ENCODE measurements at places on chromosomes 16 and 17.

DNA sequence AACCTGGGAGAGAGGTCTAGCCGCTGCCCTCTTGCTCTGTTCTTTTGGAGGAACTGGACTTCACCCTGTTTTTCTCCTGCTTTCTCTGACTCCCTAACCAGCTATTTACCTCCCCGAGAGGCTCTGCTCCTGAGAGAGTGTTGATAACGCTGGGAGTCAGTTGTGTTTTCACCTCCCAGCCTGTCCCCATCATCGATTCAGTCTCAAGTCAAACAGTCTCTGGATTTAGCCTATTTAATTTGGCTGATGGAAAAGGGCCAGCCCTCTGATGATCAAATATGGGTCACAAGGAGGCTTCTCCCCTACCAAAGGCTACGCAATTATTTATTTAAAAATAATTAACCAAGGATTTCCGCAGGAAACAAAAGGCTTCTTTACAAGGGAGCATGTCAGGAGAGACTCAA is 31.8 kb downstream of the HNF1B start:
- DNase-seq, result no peak

GRCh38 chr17:79024901-79025737 is 1.1 kb downstream of the C1QTNF1 start:
- DNase-seq, result no peak

DNA sequence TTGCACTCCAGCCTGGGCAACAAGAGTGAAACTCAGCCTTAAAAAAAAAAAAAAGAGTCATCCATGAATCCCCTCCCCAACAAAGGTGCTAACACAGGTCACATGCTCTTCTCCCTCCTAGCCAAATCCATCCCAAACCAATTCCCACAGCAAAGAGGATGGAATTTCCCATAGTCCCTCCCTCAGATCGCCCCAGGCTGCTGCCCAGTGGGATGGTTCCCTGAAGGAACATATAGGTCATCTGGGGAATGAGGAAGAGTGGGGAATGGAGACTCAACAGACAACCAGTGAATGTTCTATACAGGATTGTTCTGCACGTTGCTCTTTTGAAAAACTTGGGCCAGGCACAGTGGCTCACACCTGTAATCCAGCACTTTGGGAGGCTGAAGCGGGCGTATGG is 18.2 kb downstream of the LGALS3BP start:
- DNase-seq, result no peak

GRCh38 chr17:79388556-79389295 is 222.1 kb downstream of the RBFOX3 start:
- DNase-seq, result peak; percentile 51

DNA sequence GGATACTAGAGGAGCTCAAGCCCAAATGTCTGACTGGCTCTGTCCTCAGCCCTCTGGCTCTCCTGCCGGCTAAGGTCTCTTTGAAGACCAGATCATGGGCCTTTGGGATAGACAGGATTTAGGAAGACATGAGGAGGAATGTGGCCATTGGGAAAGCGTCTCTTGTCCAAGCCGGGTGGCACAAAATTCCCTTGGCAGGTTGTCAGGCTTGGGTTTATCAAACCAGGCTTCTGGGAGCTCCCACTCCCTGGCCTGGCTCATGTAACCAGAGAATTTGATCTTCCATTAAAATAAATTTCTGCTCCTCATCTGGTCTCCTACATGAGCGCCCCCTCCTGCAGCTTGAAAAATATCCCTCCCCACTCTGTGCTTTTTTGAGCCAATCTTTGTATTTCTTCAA is 71.1 kb downstream of the IRX3 start:
- DNase-seq, result no peak

DNA sequence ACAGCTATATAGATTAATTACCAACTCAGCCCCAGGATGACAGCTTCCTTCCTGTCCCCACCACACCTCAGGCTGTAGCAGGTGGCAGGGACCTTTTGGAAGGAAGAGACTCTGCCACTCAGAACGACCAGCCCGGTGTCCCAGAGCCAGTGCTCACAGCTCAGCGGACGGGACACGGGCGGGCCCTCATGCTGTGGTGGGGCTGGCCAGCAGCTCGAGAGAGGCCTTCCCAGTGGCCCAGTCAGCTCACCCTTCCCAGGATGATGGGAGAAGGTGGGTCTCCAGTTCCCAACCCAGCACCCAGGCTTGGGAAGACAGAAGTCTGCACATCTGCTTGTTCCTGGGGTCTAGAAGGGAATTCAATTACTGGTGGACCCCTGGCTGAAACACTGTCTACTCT is 10.5 kb downstream of the NUDT16L1 start:
- DNase-seq, result no peak

DNA sequence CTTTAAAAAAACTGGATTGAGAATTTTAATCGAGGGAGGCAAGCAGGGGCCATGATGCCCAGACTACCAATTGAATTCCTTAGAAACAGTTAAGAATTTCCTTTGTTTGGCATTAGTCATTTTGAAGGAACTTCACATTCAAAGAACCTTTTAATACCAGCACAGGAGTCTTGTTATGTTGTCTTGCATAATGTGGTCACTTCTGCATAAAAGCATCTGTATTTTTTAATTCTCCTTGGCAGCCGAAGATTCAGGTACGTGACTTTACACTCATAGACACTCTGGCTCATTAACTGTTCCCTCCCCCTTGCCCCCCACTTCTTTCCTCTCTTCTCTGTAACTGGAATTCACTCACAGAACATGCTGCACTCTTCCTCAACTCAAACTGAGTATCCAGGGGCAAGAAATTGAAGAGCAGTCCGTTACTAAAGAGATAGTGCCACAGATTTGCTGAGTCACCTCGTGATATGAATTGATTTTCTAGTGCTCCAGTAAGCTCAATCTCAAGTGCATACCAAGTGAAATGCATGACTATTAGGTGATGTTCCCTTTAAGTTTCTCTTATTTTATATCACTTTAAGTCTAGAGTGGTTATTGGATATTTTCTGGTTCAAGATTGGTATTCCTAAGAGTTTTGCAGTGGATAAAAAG is 572.2 kb upstream of the SOX9 start:
- no peak for DNase-seq

- DNase-seq, result peak; percentile 20
Measured at GRCh38 chr16:14249291-14250032, 178.3 kb downstream of the MRTFB start.

DNA sequence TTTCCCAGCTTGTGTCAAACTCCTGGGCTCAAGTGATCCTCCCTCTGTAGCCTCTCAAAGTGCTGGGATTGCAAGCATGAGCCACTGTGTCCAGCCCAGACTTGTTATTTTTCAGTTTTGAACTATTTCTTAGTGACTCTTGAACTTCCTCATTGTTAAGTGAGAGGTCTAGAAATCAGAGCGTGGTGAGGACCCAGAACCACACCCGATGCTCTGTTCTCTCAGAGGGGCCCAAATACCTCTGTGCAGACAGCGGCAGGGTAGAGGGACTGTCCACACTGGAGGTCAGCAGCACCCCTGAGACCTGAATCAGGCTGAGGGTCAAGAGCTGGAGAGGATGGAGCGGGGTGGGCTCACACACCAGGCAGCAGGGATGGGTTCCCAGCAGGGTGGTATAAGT is 47.7 kb upstream of the MEAK7 start:
- no peak for DNase-seq

DNA sequence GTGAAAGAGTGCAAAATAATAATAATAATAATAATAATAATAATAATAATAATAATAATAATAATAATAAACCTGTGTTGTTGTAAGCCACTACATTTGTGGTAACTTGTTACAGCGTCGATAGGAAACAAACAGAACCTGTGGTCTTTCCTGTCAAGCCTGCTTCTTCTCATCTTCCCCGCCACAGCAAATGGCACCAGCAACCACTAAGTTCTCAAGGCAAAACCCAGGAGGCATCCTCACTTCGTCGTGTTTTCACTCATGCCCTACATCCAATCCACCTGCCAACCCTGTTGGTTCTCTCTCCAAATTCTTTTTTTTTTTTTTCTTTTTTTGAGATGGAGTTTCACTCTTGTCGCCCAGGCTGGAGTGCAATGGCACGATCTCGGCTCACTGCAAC is 34.2 kb downstream of the ITGAE start:
- no peak for DNase-seq

- DNase-seq, result no peak
Measured at GRCh38 chr17:2867441-2868424, 71.5 kb downstream of the RAP1GAP2 start.

GRCh38 chr17:28916302-28916934 is 13.5 kb upstream of the DHRS13 start:
- peak; percentile 51 for DNase-seq

DNA sequence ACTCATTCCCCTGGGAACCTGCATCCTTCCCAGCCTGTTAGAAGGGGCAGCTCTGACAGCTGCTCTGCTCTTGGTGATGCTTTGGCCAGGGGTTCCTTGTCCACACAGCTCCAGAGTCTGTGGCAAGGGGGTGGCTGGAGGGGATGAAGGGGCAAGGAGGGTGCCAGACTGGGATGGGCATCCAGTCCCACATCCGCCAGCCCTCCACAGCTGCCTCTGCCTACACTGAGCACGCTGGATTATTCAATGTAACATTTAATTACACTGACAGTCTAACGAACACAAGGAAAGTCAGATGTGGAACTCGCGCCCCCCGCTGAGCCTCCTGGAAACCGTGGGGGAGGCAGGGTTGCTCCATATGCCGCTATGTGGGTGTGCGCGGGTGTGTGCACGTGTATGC is 101.1 kb downstream of the C16orf78 start:
- DNase-seq, result no peak

DNA sequence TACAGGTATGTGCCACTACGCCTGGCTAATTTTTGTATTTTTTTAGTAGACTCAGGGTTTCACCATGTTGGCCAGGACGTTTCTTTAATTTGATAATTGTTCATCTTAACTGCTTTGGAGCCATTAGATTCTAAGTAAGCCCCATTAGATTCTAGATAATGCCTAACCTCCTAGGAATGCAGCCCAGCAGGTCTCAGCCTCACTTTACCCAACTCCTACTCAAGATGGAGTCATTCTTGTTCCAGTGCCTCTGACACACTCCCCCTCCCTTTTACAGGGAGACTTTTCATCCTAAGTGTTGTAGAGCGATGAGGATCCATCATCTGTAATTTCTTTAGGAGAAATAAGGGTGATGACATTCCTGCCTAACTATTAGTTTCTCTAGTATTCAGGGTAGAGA is 23.7 kb upstream of the MILR1 start:
- no peak for DNase-seq

DNA sequence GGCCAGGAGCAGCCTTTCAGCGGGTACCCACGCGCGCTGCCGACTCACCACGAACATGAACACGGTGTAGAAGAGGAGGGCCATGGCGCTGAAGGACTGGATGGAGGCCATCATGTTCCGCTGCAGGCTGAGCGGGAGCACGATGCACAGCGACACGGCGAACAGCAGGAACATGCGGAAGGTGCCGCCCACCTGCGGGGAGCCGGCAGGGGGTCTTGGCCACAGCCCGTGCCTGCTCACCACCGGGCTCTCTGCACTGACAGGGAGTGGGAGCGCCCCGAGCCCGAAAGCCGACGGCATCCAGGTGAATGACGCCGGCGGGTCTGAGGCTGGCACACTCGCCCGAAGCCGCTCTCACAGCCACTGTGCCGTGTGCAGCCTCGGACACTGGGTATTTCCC is 13.0 kb downstream of the SLC38A10 start:
- DNase-seq, result no peak

DNA sequence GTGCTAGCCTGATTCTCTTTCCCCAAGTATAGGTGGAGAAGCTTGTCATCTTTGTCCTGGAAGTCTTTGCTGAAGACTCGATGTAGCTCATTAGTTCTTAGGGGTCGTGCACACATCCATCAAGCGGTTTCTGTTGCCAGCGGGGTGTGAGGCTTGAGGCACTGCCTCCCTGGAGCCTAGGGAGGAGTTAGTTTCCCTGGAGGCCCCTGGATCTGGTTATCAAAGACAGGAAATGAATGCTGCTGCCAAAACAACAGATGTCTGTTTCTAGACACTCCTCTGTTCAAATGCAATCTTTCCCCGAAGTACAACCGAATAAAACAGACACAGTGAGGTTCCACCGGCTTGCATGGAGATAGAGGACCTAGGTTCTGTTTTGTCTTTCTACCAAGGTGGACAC is 17.5 kb downstream of the HS3ST4 start:
- no peak for DNase-seq

- DNase-seq, result no peak
Measured at GRCh38 chr17:58576679-58577367, 62.4 kb upstream of the MTMR4 start.

DNA sequence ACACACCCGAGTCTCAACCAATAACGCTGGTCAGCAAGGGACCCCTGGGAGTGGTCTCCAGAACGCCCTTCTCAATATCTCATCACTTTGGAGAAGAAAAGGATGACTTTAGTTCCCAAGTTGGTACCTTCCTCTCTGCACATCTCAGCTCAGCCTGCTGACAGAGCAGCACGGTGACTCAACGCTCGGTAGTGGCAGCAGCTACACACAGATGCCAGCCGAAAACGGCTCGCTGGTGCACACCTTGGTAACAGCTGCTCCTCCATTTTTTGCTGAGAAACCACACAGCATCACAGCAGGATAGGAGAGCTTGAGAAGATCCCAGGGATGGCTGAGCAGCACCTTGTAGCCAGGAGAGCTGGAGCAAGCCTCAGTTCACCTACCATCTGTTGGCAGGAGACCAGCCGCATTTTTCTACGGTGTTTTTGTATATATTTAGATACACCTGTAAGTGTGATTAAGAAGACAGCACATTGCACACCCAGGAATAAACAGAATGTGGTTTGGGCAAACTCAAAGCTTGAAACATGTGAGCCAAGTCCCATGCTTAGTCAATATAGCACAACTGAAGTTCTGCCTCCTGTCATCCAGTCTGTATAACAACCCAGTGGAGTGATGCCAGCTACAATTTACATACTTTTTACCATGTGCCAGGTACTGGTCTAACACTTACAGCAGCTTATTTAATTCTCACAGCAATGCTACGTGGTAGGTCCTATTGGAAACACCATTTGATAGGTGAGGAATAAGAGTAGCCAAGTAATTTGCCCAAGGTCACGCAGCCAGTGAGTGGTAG is 83.8 kb upstream of the ERCC4 start:
- no peak for DNase-seq

GRCh38 chr17:4584917-4585637 is 748 bp downstream of the SMTNL2 start:
- DNase-seq, result no peak

DNA sequence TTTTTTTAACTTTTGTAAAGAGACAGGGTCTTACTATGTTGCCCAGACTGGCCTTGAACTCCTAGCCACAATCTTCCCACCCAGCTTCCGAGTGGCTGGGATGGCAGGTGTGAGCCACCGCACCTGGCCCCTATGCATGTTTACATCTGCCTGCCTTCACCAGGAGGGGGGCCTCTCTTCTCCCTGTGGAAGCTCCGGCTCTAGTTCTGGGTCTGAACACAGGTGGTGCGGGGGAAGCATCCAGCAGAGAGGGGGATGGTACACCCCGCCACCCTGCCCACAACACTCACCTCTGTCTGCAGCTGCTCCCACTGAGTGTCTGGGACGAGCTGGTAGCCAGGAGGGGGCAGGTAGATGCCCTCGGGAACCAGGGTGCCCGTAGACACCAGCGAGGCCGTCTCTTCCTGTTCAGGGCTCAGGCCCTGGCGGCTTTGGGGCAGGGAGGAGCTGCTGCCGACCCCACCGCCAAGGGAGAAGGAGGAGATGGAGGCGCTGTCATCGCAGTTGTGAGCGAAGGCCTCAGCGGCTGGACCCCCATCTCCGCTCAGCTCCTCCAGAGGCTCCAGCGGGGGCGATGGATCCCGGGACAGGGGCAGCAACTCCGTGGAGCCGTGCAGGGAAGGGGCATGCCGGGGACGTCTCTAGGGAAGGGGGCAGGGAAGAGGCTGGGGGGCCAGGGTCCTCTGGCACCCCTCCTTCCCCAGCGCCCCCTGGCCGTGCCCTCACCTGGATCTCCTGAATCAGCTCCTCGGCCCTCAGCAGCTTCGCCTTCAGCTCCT is 10.9 kb downstream of the RABEP2 start:
- DNase-seq, result no peak

All from SK-N-DZ (cell line).